C1 segment of cervical spinal cord (tissue), 14 donors: ENCODE measurements at places on chromosomes 2 and 18.

GRCh38 chr2:62817348-62817747, 111.8 kb downstream of the EHBP1 start:
- no peak for DNase-seq

- DNase-seq, result no peak
These were observed 61.1 kb upstream of the LPIN2 start for GRCh38 chr18:3074087-3074486.

GRCh38 chr2:200618590-200619021, 32.8 kb downstream of the AOX1 start:
- no peak for DNase-seq

GRCh38 chr2:25310709-25310964, 31.1 kb downstream of the DNMT3A start:
- no peak for DNase-seq

DNA sequence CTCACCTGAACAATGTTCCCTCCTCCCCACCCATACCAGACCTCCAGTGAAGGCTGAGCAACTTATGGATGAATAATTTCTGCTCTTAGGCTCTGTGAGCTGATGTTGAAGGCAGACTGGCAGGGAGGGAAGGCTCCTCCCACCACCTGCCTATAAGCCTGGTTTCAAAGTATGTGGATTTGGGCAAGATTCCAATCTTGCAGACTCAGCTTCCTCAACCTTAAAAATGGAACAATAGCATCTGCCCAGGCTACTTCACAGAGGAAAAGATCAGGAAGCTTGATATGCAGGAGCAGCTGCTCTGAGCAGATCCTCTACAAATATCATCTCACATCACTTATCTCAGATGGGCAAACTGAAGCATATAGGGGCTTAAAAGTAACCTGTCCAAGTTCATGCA, 112.2 kb downstream of the ZFP36L2 start:
- DNase-seq, result no peak

GRCh38 chr2:54052825-54053718, 62.3 kb upstream of the ACYP2 start:
- DNase-seq, result no peak

DNA sequence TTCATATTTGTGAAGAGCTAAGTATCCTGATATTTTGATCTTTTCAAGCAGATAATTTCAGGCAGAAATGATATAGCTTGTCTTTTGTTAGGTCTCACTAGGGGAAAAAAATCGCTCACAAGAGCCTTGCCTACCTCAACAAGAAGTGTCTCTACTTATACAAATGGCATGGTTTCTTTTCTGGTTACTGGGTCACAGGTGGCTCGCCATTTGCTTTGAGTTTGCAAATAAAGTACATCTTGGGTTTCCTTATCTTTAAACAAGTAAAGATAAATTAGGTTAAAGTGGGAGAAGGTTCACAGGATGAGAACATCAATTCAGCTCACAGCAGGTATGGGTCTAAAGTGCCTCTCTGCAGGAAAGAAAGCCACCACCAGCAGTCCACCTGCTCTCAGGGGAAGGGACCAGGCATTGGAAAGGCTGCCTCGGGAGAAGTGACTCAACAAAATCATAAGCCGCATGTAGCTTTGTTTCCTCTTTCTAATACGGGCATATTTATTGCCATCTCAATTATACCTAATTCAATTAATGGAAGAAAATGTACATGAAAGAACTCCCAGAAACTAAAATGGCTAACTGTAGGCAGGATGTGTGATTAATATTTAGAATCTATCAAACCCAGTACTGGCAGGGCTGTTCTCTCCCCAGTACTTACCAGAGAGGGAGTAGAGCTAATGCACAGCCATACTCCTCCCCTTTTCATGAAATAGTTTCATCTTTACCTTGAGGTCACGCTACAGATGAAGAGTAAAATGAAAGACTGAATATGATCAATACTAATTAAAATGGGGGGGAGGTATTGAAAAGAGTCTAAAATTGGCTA, 28.3 kb downstream of the CDC42EP3 start:
- DNase-seq, result no peak

- no peak for DNase-seq
These were observed 562.1 kb downstream of the XIRP2 start for GRCh38 chr2:167450364-167450763.

GRCh38 chr18:51107082-51107481, 77.1 kb downstream of the SMAD4 start:
- no peak for DNase-seq

DNA sequence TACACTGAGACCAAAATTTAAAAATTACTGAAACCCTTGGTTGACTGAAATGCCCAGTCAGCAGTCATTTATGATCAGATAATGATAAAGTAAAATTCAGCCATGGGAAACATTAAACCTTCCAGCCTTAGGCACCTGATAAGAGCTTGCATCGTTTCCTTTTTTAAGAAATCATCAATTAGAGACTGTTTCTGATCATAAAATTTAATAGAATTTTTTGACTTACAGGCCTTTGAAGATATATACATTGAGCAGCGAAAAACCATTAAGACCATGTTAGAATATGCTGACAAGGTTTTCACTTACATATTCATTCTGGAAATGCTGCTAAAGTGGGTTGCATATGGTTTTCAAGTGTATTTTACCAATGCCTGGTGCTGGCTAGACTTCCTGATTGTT, 99.6 kb upstream of the CSRNP3 start:
- no peak for DNase-seq

GRCh38 chr2:88168386-88168785, 1.8 kb upstream of the THNSL2 start:
- DNase-seq, result no peak

GRCh38 chr2:56195563-56195962, 11.8 kb downstream of the CCDC85A start:
- no peak for DNase-seq

DNA sequence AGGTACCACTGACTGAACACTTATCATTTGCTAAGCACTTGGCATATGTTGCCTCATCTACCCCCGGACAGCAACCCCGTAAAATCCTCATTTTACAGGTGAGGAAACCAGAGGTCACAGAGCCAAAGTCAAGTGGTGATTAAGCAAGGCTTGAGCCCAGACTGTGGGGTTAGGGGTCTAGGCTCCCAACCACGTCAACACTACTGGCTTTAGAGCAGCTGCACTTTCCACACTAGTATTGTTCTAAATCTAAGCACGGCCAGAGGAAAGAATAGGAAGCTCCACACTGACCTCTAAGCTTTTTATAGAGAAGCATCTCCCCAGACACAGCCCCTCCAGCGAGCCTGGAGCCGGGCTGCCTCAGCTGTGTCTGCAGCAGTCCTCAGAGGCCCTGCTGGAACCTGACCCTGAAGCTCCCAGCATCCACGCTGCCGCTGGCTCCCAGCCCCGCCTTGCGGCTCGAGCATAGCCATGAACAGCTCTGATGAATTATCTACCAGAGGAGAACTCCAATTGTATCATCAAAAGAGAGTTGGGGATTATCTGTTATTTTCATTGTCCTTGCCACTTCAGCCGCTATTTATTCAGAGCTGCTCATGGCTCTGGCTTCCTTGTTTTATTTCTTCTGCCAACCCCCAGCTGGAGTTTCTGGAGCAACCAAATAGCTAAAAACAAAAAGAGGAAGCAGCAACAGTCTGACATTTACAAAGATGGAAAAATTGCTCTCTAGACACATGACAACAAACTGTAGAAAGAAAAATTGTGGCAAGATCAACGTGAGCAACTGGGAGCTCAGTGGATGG, 62.2 kb upstream of the RTN4 start:
- peak; percentile 74 for DNase-seq

DNA sequence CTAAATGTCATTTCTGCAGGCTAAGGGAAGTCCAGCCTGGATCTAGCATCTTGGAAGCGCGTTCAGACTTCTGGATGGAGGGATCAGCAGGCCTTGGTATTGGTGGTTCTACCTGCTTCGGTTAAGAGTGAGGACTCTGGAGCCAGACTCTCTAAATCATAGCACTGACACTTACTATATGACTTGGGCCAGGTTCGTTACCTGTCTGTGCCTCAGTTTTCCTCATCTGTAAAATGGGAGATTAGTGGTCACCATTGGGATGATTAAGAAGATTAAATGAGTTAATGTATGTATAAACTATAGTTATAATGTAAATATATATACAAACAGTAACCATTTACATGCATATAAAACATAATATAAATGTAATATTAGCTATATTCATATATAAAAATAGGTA, 995 bp upstream of the ICOS start:
- DNase-seq, result no peak
